ENCODE measurements at places on chromosomes 1 and 21. TPM values are rescaled to one million over a fixed set of nuclear protein-coding genes. Genes with fewer than 3 reads are reported as not detected.

The PTGER3 gene
- total RNA-seq: 0.38 TPM

DNA sequence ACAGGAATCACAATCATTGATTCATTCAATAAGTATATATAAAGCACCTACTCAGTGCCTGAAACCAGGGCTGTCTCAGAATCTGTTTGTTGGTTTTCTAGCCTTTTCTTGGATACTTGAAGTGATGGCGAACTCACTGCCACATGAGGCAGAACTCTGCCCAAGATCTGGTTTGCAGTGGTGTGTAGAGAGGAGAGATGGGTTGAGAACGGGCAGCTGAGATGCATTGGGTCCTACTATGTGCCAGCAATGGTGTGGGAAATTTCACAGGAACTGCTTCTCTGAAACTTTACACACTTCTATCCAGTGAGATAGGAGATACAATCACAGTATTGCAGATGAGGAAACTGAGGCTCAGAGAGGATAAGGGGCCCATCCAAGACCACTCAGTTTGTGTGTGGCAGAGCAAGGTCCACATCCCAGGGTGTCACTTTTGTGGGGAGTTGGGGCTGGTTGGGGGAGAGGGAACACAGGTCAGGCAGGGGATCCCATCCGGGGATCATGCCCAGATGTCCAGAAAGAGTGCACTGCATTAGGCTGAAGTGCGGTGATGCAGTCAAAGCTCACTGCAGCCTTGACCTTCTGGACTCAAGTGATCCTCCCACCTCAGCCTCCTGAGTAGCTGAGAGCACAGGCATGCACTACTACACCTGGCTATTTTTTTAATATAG, 83.7 kb upstream of the IFFO2 start:
- DNase-seq: peak; percentile 26
- no peaks in the 10 kb centered on the region for H3K36me3 ChIP-seq
- no peaks in the 10 kb centered on the region for H3K27me3 ChIP-seq
- H3K27ac ChIP-seq: no peak overlapping the region
- no peaks in the 10 kb centered on the region for H3K4me1 ChIP-seq

GRCh38 chr1:112296908-112297307, 99.1 kb upstream of the CTTNBP2NL start:
- DNase-seq: no peak
- no peaks in the 10 kb centered on the region for H3K36me3 ChIP-seq
- H3K27me3 ChIP-seq: peaks cover 20% of the 10 kb centered on the region
- no peaks in the 10 kb centered on the region for H3K4me1 ChIP-seq
- H3K4me3 ChIP-seq: no peak overlapping the region

- DNase-seq: peak; percentile 35
- no peaks in the 10 kb centered on the region for H3K4me1 ChIP-seq
- H3K27ac ChIP-seq: no peak overlapping the region
Observed at GRCh38 chr1:230262867-230263567, 163.1 kb downstream of the PGBD5 start.

DNA sequence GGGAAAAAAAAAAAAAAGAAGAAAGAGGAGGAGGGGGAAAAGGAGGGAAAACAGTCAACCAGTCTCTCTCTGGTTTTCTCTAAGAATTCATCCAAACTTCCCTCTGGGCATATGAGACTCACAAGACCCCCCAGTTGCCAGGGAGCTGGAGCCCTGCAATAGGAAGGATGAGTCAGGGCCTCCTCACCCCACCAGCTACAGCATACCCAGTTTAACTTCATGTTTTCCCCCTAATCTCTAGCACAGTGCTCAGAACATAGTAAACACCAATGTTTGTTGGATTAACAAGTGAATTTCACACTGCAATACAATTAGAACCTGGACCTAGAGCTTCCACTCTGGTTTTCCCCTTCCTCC, 7.8 kb downstream of the F11R start:
- no peak overlapping the region for H3K27ac ChIP-seq
- no peaks in the 10 kb centered on the region for H3K27me3 ChIP-seq
- no peak overlapping the region for H3K4me3 ChIP-seq
- H3K4me1 ChIP-seq: peaks cover 10% of the 10 kb centered on the region
- peaks cover 44% of the 10 kb centered on the region for H3K36me3 ChIP-seq

GRCh38 chr21:40243685-40244084, 376.4 kb downstream of the PCP4 start:
- H3K27ac ChIP-seq: no peak overlapping the region
- H3K27me3 ChIP-seq: no peaks in the 10 kb centered on the region
- H3K4me3 ChIP-seq: no peak overlapping the region
- H3K4me1 ChIP-seq: no peaks in the 10 kb centered on the region

DNA sequence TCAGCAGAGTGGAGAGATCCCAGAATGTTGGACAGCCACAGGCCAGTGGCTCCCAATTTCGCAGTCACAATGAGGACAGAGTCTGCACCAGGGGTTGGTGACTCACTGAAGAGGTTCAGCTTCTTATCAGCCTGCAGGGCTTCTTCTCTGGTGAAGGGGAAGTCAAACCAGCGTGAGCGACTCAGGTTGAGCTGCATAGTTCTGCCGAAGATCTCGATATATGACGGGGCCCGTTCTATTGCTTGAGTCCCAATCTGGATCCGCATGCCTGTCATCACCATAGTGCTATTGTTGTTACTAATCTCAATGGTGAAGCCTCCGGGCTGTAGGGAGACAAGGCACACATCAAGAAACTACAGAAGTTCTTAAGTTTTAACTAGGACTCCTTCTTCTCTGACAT, 58.5 kb downstream of the UBR4 start:
- H3K4me3 ChIP-seq: no peak overlapping the region
- H3K4me1 ChIP-seq: no peaks in the 10 kb centered on the region
- peaks cover 100% of the 10 kb centered on the region for H3K36me3 ChIP-seq
- no peak overlapping the region for H3K27ac ChIP-seq

DNA sequence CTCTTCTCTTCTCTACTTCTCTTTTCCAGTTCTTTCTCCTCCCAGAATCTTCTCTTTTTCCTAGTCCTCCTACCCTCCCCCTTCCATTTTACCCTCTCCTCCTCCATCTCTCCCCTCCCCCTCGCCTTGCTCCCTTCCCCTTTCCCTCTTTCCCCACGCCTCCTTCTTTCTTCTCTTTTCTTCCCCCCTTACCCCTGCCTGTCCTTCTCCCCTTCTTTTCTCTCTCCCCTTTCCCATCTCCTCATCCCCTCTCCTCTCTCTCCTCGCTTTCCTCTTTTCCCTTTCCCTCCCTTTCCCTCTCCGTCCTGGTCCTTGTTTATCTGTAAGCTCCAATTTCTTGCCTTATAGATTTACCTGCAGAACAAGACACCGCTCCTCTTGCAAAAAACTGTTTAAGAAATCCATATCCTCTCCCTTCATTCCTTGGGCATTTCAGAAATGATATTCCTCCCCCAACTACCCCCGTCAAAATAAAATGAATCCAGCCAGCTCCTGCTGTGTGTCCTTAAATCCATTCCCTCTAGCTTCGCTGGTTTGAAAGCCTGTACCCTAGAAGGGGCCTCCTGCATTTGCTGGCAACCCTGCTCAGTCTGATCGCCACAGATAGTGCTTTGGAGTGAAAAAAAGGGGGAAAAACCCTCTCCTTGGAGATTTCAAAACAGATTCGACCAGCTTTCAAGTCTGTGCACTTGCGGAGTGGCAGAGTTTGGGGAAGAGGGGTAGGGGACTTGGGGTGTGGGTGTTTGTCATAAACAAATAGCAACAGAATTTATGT, 89.4 kb downstream of the PAPPA2 start:
- DNase-seq: no peak
- peak overlapping the region; percentile 66 for H3K4me3 ChIP-seq
- H3K4me1 ChIP-seq: peaks cover 3% of the 10 kb centered on the region
- H3K27me3 ChIP-seq: peaks cover 29% of the 10 kb centered on the region
- H3K27ac ChIP-seq: peak overlapping the region; percentile 49

Data from endodermal cell (in vitro differentiated cells).